T-helper 2 cell treated with Interferon-gamma antibody and Interleukin-4, amounts not matched to agents 5 μg/mL and 100 μg/mL, for 36 hours (primary cell): ENCODE measurements at places on chromosomes 7 and 10.

DNA sequence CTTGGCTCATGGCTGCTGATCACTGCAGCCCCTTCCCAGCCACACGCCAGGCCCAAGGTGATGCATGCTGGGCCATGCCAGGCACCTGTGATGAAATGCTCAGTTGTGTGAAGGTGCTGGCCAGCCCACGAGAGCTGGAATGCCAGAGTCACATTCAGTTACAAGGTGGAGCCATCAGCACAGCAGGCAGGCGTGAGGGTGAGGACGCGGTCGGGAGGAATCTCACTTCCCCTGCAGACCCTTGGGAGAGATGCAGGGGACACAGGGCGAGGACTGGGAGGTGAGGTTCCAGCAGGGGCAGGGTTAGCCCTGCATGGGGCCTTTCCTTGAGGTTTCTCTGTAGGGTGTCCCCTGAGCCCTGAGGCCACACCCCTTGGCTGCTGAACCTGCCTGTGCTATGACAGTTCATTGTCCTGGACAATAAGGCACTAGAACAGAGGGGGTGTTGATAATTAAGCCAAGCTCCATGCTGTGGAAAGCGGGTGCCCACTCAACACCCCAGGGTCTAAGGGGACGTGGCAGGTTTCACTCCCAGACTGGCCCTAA lies 82.4 kb downstream of the ADARB2 start:
- no peak for DNase-seq

DNA sequence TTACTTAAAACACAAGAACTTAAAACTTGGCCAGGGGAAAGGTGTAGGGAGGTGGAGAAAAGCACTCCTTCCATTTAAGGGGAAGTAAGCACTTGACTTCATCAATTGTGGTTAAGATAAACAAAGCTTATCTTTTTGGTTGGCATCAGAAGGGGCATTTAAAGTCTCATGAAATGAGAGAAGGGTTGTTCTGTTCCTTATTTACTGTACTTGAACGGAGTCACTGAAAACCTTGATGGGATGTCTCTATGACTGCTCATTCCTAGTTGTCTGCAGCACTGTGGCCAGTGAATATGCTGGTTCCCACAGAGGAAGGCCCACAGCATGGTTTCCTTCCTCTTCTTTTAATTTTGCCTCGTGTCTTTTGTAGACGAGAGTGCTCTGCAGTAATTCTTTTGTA lies 229.3 kb downstream of the AUTS2 start:
- no peak for DNase-seq

- no peak for DNase-seq
Measured at GRCh38 chr10:14815681-14816080, 22.2 kb downstream of the CDNF start.

GRCh38 chr7:98251231-98251600 lies 816 bp downstream of the TECPR1 start:
- peak; percentile 12 for DNase-seq

DNA sequence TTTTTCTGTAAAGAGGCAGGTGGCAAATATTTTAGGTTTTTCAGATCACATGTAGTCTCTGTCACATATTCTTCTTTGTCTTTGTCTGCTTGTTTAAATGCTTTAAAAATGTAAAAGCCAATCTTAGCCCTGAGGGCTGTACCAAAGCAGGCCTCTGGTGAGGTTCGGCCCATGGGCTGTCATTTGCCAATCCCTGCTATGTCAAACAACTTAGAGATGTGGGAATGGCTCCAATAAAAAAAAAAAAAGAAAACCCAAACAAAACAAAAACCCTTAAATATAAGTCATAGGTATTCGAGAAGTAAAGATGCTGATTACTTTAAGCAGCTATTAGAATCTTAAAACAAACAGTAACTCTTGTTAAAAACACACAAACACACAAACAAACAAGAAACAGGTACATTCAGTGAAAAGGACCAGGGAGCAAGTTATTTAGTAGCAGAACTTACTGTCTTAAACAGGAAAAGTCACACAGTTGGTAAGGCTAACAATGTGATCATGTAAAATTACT lies 61.4 kb upstream of the NAMPT start:
- DNase-seq: no peak

DNA sequence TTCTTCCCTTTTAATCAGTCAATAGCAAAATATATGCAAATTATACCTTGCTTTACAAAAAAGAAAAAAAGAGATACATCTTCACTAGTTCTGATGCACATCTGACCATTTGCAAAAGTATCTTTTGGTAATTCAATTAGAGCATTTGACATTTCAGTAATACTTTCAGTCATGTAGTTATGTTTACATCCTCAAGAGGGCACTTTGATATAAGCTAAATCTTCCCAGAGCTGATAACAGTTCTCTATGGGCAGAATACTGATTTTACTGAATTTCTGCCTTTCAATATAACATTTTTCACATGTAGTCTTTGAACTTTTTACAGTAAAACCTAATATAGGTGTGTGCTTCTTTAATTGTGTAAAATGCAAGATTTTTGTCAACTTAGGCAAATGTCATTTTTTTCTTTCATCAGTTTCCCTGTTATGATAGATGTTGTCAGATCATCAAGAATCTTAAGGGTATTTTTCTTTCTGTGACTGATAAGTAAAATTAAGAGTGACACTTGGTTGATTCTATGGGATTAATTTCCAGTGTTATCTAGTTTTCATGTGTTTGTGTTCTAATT lies 703.5 kb upstream of the SEMA3D start:
- no peak for DNase-seq

GRCh38 chr7:16167526-16167925 lies 253.8 kb downstream of the CRPPA start:
- no peak for DNase-seq

DNA sequence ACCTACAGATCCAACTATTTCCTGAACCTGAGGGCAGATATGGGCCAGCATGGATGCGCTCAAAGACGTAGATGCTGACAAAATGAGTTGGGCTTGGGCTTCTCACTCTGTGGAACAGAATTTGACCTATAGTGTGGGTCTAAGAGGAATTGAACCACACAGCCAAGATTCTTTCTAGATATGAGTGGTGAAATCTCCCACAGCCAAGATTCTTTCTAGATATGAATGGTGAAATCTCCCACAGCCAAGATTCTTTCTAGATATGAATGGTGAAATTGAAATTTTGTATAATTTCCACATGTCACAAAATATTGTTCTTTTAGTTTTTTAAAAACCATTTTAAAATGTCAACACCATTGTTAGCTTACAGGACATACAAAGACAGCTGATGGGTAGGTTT lies 215.4 kb upstream of the LRGUK start:
- DNase-seq: no peak

- no peak for DNase-seq
Measured at GRCh38 chr7:4962872-4963775, 4.1 kb upstream of the MMD2 start.

DNA sequence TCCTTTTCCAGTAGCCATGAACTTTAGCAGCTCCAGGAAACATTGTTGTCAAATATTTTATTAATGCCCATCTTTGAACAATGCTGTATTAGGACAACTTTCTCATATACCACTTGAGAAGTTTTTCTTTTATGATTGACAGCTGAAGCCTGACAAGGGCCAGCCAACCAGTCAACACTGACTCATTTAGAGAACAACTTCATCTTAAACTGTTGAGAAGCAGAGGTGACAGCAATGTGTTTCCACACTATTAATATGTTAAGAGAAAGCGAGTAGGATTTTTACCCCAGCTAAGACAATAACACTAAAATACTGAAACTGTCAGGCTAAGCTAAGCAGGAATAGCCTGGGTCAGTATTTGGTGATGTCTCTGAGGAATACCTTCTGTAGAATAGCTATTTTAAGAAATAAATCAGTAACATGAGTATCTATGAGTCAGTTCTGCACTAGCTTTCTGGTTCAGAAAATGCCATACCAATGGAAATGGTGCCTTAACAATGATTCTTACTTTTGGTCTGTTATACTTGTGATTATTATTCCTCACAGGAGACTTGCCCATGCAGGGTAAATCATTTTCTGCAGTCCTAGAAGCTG lies 168.8 kb upstream of the POT1 start:
- DNase-seq: no peak

DNA sequence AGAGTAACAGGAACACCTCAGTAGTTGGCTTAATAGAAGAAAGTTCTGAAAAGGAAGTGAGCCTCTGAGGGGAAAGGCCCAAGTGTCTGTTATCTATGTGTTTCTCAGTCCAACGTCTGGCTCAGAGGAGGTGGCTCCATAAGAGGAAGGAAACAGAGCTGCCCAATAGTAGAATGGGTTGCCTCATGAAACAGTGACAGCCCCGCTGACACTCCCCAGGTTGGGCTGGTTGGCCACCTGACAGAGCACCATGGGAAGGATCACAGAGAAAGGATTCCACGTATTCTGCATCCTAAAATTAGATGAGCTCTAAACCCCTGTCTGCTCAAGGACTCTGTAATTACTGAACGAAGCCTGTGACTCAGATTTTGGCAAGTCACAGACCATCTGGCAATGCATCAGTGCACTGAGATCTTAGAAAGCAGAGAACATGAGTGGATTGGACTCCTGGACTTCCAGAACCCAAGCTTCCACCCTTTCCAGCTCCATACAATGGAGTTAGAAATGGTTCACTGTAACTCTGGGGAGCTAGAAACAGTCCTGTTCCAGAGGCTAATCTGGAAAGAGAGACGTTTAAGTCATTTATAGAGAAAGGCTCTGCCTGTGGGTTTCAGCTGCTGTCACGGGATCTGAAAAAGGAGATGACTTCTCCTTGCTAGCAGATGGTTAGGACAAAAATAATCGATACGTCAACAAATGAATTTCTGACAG lies 2.9 kb downstream of the PKD2L1 start:
- DNase-seq: peak; percentile 52

DNA sequence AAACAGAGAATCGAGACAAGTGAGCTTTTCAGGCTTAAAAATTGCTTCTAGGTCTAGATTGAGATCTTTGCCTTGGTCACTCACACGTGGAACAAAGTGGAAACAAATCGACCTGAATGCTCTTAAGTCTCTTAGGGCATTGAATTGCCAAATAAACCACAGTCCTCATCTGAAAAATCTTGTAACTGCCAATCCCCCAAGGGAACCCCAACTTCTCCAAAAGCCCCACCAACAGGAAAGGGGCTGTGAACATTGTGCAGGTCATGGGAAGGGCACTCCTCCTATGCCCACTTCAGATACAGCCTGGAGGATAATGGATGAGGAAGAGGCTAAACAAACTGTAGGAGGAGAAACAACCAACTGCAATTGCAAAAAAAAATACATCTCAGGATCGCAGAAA lies 91.3 kb downstream of the DGKI start:
- no peak for DNase-seq

- peak; percentile 27 for DNase-seq
Measured at GRCh38 chr10:43137717-43138020, 576 bp upstream of the CSGALNACT2 start.

DNA sequence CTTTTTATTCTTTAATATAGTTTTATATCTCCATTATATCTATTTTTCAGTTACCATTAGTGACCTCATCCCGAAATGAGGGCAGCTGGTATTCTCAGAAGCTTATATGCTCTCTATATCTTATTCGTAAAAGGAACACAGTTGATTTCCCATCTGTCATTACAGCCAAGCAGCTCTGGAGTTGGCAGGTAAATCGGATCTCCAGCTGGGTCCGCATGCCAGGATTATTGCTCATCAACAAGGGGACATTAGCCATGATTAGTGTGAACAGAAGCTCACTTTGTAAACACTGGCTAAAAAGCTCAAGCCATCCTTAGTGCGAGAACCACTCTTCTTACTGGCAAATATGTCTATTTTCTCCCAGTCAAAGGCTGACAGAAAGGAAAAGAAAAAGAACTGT lies 180.3 kb downstream of the NPSR1 start:
- DNase-seq: no peak

DNA sequence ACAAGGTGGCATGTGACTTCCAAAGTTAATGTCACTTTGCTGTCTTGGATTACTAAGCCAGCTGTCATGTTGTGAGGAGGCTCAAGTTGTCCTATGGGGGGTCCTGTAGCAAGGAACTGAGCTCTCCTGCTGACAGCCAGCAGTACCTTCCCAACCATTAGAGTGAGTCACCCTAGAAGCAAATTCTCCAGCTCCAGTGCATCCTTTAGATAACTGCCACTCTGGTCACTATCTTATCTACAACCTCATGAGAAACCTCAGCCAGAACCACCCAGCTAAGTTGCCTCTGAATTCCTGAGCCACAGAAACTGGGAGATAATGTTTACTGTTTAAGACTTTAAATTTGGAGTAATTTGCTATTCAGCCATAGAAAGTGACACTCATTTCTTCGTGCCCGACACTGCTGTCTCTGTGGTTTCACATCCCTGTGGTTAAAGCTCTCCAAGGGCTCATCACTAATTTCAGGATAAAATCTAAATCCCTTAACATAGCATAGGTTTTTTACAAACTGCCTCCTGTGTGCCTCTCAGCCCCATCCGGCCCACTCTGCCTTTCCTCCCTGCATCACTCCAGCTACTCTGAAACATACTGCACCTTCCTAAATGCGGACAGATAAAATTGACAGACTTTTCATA lies 83.5 kb downstream of the PRR15 start:
- DNase-seq: no peak

GRCh38 chr7:151311294-151311864 lies 30.2 kb upstream of the NUB1 start:
- no peak for DNase-seq
